ENCODE measurements at places on chromosomes 12 and 14.

DNA sequence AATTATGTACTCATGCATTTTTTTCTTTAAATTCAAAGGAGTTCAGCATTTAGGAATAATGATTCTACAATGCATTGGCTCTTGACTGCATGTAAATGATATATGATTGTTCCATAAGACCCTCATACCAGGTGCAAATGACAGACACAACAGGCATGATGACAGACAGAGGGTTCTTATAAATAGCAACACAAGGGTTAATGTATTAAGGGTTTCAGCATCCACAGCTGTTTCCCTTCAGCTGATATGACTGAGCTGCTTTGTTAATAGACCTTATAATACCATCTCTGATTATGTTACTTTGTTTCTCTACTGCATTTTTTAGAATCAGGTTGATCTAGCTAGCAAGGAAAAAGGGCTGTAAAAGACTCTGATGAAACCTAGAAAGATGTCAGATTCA lies 90.8 kb upstream of the TMTC2 start:
- DNase-seq: no peak

DNA sequence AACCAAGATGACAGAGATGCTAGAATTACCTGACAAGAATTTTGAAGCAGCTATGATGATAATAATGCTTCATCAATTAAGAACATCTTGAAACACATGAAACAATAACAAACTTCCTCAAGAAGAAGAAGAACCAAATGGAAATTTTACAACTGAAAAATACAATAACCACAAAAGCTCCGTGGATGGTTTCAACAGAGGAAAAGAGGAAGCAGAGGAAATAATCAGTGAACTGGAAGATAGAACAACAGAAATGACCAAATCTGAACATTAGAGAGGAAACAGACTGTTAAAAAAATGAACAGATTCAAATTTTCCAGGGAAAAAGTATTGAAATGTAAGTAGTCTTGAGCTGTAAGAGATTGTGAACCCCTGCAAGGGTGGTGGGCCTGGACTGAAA lies 62.8 kb upstream of the SLC35F4 start:
- DNase-seq: no peak

DNA sequence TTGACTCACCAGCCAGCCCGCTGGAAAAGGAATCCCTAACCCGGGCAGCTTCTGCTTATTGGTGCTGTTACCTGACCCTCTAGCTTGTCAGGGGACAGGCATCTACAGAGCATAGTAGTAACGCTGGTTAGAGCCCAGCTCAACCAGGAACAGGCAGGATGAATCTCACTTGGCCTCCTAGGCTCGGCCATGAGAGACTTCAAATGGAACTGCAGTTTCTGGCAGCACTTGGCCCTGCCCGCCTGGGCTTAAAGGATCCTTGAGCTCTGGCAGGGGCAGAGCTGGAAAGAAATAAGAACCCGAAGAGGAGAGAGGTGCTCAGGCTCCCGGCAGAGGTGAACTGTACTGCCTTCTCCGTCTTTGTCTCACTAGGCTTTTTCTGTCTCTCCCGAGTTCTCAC lies 2.3 kb upstream of the LHX5 start:
- DNase-seq: no peak

- DNase-seq: no peak
Observed at GRCh38 chr12:21828779-21829178, 54.3 kb upstream of the KCNJ8 start.

DNA sequence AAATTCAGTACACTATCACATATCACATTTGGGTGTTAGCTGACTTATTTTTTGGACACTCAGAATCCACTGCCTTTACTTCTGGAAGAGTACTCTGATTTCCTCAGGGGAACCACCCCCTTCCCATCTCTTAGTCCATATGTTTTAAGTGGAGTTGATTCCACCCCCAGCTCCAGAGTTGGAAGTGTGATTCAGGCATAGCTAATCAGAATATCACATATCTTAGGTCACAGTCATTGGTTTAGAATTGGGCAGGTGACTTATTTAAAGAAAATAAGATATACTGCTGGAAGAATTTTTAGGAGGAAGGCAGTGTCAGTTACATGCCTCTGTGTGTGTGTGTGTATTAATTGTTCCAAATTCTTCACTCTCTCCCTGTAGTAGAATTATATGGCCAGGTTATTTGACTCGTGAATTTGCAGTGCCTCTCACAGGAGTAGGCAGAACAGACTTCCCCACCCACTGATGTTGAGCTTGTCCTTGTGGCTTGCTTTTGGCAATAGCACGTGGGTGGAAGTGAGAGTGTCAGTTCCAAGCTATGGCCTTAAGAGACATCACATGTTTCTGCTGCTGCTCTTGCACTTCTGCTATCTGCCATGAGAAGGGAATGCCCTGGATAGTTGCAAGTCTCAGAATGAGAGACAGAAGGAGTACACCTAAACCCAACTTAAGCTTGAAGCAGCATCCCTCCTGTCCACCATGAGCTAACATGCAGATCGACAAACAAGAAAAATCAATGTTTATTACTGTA lies 6.4 kb upstream of the GAS2L3 start:
- no peak for DNase-seq

GRCh38 chr12:53543539-53543938 lies 36.3 kb upstream of the NPFF start:
- DNase-seq: no peak

GRCh38 chr12:77943466-77943865 lies 112.8 kb downstream of the NAV3 start:
- no peak for DNase-seq

GRCh38 chr12:58575256-58575655 lies 345.0 kb downstream of the LRIG3 start:
- no peak for DNase-seq

GRCh38 chr12:71567537-71567936 lies 96.1 kb downstream of the ZFC3H1 start:
- DNase-seq: no peak

- no peak for DNase-seq
Observed at GRCh38 chr14:85439696-85440328, 90.1 kb upstream of the FLRT2 start.

GRCh38 chr12:53173085-53173715 lies 7.3 kb upstream of the ZNF740 start:
- no peak for DNase-seq

DNA sequence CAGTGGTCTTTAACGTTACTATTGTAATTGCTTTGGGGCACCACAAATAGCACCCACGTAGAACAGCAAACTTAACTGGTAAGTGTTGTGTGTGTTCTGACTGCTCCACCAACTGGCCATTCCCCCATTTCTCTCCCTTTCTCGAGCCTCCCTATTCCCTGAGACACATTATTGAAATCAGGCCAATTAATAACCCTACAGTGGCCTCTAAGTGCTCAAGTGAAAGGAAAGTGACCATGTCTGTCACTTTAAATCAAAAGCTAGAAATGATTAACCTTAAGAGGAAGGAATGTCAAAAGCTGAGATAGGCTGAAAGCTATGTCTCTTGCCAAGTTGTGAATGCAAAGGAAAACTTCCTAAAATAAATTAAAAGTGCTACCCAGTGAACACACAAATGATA lies 22.3 kb downstream of the PPP1R13B start:
- DNase-seq: no peak

DNA sequence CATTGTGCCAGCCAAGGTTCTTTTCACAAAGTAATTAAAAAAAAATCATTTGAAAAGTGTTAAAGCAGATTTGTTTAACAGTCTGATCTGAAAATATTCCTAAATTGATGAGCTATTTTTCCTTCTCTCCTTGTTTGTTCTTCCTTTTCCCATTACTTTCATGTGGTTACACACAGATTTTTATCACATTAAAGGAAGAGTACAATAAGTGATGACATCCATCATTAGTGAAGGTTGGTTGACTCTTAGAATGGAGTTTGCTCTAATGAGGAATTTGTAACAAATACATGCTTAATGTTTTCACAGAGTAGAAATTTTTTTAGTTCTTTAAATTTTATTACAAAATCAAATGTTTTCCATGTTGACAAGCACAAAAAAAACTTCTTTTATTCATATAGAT lies 18.9 kb upstream of the TOMM20L start:
- no peak for DNase-seq

GRCh38 chr12:62098132-62098531 lies 162.1 kb upstream of the USP15 start:
- DNase-seq: no peak

DNA sequence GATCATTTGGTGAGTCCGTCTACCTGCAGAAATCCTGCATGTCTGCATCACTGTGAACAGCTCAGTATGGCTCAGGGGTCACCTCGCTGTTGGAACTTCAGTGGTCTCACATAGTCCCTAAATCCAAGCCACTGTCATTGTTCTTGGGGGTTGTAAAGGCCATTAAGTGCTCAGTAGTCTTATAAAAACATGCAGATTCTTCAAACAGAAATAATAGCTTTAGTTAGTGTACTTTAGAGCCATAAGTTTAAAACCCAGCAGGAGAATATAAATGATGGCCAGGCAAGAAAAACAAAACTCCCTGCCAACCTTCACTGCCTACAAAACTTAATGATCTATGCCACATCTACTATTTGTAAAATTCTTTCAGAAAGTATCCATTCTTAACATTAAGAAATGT lies 396.3 kb downstream of the SYT1 start:
- DNase-seq: no peak

DNA sequence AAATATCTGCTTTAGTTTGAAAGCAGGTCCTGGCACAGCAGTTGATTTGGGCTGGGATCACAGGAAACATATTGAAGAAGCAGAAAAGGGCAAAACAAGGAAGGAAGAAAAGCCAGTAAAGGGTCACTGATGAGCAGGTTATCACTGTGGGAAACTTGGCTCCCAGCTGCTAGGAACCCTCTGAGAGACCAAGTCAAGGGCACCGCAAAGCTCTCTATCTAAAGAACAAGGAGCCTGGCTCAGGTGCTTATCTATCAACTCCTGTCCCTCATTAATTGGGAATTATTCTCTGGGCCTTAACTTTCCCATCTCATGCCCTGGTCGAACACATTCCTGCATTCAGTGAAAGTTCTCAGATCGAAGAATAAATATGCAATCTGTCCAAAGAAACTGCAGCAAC lies 450.9 kb upstream of the RPL10L start:
- DNase-seq: no peak

DNA sequence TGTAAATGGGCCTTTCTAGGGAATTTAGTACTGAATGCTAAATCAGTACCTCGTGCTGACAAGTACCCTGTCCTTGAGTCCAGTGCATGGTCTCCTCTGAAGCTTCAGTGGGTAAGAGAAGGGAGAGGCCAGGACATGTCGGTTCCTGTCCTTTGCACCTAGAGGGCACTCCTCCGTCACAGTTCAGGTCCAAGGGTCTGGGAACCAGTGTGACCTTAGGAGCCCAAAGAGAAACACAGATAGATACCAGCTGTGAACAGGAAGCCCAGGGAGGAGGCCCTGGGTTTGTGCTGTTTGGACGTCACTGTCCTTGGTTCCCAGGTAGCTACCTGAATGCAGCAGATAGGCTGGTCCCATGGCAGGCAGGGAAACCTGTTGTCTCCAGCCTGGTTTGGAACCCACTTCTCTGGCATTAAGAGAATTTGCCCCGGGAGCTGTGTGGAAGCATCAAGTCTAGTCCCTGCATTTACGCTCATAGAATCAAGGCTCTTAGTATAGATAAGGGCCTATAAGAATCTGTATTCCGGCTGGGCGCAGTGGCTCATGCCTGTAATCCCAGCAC lies 3.9 kb upstream of the FGF23 start:
- no peak for DNase-seq

DNA sequence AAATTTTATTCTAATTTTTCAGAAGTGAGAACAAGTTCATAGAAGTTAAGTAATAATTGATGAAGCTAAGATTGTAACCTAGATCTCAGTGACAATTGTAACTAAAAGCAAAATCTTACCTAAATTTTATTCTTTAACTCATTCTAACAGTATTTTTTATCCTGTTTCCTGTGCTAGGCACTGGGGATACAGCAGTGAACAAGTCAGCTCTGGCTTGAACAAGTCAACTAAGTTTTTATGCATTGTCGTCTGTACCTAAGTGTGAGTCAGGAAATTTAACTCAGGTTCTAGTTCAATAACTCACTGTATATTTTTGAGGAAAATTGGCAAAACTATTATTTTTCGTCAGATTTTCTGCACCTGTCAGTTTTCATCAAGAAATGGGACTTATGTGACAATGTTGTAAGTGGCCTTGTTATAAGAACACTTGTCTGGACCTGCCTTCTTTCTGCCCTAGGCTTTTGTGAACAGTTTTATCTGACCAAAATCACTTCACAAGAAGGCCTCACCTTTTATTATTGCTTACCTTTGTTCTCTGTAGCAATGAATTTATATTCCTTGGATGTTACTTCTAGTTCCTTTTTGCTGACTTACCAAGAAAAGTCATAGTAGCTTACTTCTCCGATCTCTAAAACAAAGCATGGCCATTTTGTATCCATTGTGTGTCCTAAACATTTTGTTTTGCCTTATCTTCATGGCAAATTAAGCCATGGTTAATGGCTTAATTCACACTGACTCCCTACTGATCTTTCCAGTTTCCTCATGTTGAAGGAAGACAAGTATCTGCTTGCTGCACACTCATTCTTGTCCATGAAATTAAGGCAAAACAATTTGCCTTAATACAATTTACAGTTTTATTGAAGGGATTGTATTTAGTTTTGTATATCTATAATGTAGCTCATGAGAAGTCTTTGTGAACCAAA lies 2.7 kb downstream of the TMTC3 start:
- no peak for DNase-seq

DNA sequence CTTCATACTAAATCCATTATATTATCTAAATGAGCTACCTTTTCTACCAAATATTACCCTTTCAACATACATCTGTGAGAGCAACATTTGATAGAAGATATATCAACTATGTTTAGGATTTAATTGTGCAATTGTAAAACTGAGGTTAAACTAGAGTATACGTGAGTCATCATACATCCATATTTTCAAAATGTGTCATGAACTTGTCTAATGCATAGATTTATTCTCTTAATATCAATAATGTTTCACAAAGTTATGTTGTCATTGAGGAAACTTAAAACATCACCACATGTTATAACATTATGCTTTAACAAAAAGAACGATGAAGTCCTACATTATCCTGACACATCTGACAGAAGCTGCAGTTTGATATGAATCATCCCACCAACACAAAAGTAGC lies 645.5 kb upstream of the NOVA1 start:
- DNase-seq: no peak

GRCh38 chr14:93960108-93960475 lies 16.3 kb downstream of the ASB2 start:
- no peak for DNase-seq

DNA sequence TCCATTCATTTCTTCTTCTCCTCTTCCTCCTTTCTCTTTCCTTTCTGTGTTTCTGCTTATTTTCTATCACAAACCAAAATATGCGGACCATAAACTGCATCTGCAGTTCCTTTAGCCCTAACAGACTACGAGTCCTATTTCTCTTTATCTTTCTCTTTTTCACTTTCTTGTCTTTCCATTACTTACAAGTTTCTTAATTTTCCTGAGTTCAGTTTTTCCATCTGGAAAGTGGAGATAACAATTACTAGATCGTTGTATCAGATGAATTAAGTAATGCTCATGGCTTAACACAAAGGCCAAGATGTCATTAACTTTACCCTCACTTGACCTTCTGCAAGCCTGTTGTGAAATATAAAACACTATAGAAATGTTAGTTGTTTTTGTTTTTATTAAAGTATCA lies 983 bp upstream of the COPS7A start:
- no peak for DNase-seq

Data from hypothalamus (tissue), 51 donors.